Activated CD4-positive, alpha-beta T cell treated with anti-CD3 and anti-CD28 coated beads for 24 hours (primary cell): ENCODE measurements at places on chromosomes 5 and 9.

- no peak for DNase-seq
These were observed 133.4 kb upstream of the GAS1 start for GRCh38 chr9:87080512-87081264.

DNA sequence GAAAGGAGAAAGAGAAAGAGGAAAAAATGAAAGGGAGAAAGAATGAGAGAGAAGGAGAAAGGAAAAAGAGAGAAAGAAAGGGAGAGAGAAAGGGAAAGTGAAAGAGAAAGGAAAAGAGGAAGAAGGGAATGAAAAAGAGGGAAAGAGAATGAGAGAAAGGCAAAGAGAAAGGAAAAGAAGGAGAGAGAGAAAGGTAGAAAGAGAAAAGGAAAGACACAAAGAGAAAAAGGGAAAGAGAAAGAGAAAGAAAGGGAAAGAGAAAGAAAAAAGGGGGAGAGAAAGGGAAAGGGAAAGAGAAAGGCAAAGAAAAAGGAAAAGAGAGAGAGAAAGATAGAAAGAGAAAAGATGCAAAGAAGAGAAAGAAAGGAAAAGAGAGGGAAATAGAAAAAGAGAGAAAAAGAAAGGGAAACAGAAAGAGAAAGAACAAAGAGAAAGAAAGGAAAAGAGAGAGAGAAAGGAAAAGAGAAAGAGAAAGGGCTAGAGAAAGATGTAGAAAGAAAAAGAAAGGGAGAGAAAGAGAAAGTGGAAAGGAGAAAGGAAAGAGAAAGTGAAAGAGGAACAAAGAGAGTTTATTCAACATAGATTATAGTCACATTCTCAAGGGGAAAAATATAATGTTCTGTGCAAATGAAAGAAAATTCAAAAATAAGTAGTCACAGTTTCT lies 165.2 kb downstream of the TMEM38B start:
- DNase-seq: no peak

DNA sequence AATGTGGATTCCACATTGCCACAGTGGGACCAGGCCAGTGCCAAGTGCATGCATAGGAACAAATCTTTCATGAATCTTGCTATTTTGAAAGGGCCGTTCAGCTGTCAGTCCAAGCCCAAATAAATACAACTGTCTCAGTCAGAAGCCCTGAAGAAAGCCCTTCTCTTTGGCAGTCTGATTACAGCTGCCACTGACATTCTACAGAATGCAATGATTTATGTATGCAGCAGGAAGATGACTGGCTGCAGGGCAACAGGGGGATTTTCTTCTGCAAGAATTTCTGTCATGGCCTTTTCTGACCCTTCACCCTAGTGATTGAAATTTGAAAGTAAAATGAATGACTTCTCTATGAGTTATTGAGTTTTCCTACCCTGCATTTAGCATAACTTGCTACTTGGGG lies 86.7 kb upstream of the FER start:
- DNase-seq: no peak

DNA sequence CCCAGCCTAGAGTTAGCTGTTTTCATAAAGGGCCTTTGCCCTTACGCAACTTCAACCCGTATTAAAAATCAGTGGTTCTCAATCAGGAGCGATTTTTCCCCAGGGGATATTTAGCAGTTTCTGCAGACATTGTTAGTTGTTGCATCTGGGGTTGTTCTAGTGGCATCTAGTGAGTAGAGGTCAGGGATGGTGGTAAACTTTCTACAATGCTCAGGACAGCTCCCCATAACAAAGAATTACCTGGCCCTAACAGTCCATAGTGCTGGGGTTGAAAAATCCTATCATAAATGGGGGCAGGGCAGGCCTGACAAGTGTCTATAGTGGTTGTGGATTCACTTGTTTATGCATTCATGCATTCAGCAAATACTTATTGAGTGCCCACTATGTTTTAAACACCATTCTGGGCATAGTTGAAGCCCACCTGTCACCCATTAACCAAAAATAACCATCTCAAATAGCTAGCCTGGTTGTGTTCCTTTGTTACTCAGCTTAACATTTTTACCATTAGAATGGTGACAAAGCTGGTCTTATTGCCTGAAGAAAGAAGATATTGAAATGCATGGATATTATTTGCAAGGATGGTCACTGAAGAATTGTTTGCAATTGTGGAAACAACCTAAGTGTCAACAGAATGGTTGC lies 15.9 kb upstream of the FGF1 start:
- no peak for DNase-seq

GRCh38 chr5:156826150-156826549 lies 23.9 kb upstream of the PPP1R2B start:
- no peak for DNase-seq

- DNase-seq: no peak
These were observed 953 bp downstream of the UBE2QL1 start for GRCh38 chr5:6449465-6450158.

DNA sequence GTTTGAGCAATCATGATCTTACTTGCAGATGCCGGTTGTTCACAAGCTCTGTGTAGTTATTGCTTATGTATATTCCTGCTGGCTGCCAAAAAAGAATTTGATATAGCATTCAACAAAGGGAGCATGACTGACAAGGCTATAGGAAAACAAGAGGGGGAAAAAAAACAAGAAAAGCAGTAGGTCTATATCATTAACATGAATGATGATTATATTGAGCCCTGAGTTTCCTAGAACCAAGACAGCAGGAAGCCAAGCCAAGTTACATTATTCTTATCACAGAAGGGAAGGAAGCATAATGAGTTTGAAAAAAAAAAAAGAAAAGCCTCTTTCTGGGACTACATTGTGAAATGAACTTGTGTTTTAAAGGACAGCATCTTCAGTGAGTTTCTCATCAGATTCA lies 41.0 kb downstream of the TSTD2 start:
- DNase-seq: no peak

DNA sequence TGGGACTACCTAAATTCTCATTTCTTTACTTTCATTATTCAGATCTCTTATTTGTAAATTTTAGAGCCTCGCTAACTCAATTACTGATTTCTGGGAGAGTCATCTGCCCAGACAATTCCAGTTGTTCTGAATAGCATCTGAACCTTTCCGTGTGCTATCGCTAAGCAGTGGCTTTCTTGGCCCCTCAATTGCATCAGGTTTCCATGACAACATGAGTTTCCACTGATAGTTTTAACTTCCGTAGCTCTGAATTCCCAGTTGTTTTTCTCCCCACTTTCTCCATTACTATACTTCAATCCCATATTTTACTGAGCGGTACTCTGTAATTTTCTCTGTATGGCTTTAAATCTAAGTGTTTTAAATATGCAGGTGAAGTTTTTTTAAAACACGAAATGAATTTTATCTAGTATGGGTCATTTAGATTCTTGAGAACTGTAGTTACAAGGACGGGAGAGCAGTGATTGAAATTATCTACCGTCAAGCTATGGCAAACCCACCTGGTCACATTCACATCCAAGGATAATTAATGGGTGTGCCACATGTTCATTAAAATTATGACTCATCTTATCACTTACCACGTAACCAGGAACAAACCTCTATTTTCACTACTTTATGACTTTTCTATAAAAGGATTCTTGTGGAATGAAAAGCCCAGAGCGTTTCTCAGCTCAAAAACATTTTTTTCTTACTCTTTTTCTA lies 223.5 kb upstream of the PCSK5 start:
- DNase-seq: no peak

GRCh38 chr5:179608131-179608581 lies 15.3 kb downstream of the HNRNPH1 start:
- DNase-seq: no peak

DNA sequence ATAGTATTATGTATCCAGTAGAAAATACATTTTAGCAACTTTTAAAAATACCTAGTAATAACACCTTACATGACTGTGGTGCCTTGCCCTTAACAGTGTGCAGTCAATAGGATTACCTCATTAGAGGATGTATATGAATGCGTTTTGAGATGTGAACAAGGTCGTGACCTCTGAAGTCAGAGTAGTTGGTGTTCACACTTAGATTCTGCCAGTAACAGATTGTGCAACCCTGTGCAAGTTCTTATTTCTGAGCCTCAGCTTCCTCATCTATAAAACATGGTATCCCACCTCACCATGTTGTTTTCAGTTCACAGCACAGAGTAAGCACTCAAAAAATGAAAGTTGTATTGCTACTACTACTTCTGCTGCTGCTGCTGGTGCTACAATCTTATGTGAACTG lies 347.3 kb downstream of the KDM4C start:
- DNase-seq: no peak

DNA sequence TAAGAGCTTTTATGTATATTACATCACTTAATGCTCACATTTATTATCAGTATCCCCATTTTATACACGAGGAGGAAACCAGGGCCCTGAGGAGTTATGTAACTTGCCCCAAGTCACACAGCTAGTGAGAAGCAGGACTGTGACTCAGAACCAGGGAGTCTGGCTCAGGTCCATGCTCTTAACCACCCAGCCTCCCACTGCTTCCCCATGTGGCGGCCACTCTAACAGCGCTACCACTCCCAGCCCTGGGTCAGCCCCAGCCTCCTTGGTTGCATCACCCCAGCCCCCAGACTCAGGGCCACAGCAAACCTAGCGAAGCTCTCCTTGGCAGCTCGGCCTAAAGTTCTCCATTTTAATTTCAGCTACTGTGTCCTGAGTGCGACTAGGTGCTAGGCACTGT lies 159.1 kb downstream of the PAX5 start:
- no peak for DNase-seq

DNA sequence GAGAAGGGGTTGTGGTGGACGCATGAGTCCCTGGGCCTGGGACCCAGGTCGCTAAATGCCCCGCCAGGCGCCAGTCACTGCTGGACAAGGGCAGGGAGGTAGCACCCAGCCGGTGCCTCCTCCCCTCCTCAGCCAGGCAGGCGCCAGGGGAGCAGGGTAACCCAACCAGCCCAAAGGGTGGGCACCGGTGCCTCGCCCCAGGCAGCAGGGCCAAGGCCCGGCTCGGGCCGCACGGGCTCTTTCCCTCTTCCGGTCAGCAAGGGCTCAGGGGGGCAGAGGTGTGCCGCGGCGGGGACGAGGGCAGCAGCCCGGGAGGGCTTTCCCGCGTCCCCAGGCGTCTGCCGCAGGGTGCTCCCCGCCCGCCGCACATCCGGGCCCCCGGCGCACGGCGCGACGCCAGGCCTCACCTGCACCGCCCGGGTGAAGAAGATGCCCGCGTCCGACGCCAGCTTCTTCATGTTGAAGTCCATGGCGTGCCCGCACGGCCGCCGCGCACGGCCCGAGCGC lies 393 bp downstream of the SH3GLB2 start:
- DNase-seq: no peak

- DNase-seq: no peak
These were observed 464.7 kb downstream of the DMRT2 start for GRCh38 chr9:1514776-1515363.

- no peak for DNase-seq
These were observed 34.0 kb downstream of the NDST1 start for GRCh38 chr5:150541895-150542294.

DNA sequence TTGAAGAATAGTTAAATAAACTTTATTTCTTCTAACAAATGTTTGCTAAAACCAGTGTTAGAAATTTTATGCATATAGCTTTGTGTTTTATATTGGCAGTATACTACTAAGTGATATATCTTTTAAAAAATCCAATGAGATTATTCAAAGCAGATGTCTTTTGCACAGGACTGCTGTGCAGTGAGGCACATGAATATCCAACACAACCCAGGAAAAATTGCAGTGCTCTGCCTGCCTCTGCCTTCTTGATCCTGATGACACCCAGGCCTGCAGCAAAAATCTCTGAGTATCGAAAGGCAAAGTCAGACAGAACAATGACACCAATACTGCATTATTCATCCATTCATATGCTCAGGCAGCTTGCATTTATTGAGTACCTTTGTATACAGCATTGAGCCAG lies 1076.5 kb upstream of the ARRDC3 start:
- no peak for DNase-seq

DNA sequence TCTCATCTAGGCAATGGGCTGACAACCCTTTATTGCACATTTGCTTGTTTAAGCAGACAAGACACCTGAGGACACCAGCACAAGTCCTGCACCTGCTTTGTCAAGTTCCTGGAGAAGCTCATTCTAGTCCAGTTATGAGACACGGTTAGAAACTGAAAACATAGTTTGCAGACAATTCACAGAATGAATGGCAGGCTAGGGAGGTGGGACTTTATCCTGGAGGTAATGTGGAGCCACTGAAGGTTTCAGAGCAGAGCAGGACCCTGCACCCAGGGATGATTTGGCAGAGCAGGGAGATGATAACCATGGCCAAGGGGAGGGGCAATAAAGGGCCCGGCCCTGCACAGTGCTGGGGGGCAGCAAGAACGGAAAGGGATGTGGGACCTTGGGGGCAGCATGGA lies 50.7 kb upstream of the SLC25A51 start:
- DNase-seq: no peak

GRCh38 chr5:153891394-153891793 lies 147.3 kb downstream of the FAM114A2 start:
- no peak for DNase-seq

GRCh38 chr9:116303270-116303669 lies 149.7 kb downstream of the PAPPA start:
- DNase-seq: no peak

- no peak for DNase-seq
These were observed 19.9 kb upstream of the UBAC1 start for GRCh38 chr9:135980926-135981630.

DNA sequence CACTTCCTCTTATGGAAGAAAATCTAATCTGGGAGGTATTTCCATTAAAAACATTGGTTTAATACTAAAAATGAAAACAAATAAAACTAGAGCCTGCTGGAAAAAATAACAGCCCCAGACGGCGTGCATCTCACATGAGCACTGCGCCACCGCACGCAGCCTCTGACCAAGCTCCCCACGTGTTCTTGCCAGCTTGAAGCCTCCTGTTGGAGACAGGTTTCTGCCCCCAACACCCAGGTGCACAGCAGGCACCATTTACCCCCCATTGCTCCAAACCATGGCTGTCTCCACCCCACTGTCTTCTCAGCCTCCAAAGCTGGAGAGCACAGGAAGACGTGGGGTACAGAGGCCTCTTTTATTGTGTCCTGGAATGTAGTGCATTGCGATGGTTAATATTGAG lies 10.7 kb upstream of the COL5A1 start:
- no peak for DNase-seq

GRCh38 chr9:129487658-129488483 lies 133.0 kb downstream of the C9orf50 start:
- DNase-seq: no peak

DNA sequence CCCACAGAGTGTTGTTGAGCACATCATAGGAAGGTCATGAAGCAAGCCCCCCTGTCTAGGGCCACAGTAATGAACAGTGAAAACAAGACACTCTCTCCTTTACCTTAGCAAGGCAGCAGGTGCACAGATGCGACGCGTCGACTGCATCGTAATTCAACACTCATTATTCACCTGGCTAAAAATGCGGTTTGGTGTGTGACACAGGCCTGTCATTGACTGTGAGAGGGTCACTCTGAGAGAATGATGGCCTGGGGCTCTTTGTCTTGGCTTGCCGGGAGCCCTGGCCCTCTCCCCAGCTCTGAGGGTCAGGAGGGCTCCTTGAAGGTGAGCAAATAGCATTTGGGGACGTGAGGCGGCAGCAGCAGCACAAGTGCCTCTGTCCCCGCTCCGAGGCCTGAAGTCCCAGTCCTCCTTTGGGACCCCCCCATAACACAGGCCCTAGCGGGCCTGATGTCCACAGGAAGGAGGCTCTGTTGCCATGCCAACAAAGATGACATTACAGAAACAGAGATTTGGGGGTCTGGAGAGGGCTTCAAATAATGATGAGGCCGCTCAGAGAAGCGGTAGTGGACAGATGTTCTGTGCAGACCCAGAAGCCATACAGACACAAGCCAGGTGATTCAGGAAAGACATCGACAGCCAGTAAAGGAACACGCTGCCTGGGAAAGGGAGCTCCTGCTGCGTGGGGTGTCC lies 46.7 kb downstream of the SHB start:
- no peak for DNase-seq
